ENCODE measurements at places on chromosomes 7 and 10.

DNA sequence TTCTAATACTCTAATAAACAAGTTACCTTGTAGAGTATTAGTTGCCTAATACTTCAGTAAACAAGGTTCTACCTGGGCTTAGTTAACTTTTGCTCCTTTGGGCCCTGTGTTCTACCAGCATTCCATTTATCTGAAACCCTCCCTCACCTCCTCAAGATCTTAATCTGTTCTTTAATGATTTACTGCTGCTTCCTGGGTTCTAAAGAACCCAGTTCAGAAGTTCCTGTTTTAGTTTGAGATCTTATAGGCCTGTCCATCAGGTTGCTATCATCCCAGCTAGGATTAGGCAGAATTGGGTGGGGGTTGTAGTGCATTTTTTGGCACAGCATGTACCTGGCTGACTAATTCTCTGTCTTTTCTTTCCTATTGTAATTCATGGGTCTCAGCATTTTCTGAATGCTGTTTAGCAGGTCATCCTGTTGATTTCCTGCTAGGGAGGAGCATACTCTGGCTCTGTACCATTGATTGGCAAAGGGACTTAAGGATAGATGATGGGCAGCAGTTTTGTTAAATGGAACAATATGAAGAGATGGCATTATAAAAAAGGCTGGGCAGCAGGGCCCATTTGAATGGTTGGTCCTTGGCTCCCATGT lies 53.7 kb upstream of the TMEM248 start:
- DNase-seq: no peak

DNA sequence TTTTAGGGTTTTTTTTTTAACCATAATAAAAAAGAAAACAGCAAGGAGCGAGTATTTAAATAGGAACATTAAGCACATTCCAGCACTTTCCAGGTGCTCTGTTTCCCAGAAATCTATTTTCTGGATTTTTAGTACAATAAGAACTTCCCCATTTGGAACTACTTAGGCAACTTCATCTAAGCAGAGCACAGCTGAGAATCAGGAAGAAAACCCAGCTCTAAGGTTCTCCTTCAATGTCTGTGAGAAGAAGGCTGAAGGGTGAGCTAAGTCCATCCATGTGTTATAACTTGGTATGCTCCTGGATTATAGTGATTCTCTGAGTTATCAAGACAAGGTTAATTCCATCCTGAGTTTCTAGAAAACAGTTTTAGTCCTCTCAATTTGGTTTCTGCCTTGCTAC lies 181.9 kb downstream of the CYP26A1 start:
- DNase-seq: no peak

GRCh38 chr10:71339796-71340589 lies 20.9 kb downstream of the SLC29A3 start:
- DNase-seq: no peak

GRCh38 chr7:47183862-47184590 lies 397.9 kb downstream of the TNS3 start:
- DNase-seq: no peak

DNA sequence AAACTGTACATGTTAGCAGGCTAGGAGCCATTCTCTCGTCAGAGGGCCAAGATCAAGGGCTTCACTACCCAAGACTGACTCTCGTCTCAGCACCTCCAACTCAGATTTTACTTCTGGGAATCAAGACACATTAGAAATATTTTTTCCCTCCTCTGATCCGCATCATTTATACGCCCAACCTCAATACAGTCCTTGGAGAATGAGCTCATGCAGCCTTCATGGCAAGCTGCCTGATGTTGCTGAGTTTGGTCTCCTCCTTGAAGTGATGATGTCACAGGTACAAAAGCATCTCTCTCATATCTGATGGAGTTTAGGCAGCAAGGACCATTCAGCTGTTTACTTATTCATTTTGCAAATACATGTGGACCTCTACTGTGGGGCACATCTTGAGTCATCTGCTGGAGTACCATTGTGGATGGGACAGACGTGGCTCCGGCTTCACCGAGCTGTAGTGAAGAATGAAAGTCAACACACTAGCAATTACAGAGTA lies 114.0 kb downstream of the BMPER start:
- no peak for DNase-seq

DNA sequence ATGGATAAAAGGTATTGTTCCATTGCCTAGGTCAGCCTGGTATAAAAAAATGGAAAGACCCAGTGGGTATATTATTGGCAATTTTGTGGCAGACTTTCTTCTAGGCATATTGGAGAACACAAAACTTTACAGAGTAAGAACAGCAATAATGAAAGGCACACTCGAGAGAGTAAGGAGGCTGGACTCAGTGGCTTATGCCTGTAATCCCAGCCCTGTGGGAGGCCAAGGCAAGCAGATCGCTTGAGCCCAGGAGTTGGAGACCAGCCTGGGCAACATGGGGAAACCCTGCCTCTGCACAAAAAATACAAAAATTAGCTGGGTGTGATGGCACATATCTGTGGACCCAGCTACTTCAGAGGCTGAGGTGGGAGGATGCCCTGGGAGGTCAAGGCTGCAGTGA lies 158.2 kb downstream of the FAM107B start:
- no peak for DNase-seq

- no peak for DNase-seq
Observed at GRCh38 chr10:75228834-75229233, 6.9 kb downstream of the COMTD1 start.

- DNase-seq: no peak
Observed at GRCh38 chr7:107152011-107152410, 16.8 kb upstream of the HBP1 start.

DNA sequence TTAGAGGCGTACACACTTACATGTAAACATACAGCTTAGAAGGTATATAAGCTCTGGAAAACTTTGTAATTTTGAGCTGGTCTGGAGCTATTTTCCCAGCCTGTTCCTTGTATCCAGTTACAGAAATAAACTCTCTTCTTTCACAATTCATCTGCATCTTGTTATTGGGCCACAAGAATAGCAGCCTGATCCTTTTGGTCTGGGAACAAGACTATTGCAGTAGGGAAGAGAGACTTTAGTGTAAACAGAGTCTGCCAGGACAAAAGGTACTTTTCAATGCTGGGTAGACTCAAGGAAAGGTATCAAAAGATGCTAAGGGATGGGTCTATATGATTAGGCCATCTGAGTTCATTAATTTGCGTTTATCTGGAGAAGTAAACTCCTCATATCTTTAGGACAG lies 728.3 kb downstream of the TYW1 start:
- DNase-seq: no peak

GRCh38 chr7:119935418-119936025 lies 337.5 kb upstream of the KCND2 start:
- DNase-seq: no peak
